ENCODE measurements at places on chromosomes 3 and 15.

GRCh38 chr3:161016417-161017313 lies 88.5 kb downstream of the B3GALNT1 start:
- no peak for DNase-seq

- DNase-seq = no peak
These were observed 328.3 kb upstream of the CHRM5 start for GRCh38 chr15:33639978-33640377.

DNA sequence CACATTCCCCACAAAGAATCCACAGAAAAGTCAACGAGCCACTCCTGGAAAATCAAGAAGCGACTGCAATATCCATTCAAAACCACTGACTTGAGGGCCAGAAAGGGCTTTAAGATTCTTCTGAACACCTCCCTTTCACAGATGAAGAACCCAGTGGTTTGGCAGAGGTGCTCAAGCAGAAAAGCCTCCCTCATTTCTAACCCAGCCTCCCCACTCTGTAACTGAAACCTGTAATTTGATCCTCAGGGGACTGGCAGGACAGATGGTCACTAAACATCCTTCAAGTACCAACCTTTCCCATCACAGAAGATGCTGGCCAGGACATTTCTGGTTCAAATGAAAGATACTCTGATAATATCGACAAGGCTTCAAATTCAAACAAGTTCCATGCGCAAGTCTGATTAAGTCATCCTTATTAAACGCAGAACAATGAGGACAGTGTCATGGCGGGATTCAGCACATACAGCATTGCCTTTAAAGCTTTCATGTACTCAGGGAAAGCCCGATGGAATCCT lies 5.5 kb downstream of the SEMA5B start:
- DNase-seq = no peak

DNA sequence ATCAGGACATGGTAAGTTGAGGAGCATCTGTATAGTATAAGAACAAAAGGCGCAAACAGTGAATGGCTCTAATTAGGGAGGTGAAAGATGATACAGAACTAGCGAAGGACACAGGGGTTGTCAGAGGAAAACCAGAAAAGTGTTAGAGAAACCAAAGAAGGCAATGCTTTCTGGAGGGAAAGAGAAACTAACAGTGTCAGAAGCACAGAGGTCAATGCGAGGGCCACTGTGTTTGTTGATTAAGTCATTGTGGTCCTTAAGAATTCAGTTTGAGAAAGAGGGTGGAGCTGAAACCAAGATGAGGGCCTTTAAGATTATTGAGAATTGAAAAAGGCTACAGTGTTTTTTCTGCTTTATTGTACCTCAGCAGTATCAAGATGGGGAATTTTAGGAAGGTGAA lies 28.8 kb downstream of the ATG7 start:
- DNase-seq = no peak

GRCh38 chr3:194364652-194365434 lies 4.7 kb downstream of the LRRC15 start:
- DNase-seq = no peak

GRCh38 chr3:151866711-151867410 lies 6.6 kb upstream of the SUCNR1 start:
- no peak for DNase-seq
